ENCODE measurements at places on chromosomes 6 and 20.

DNA sequence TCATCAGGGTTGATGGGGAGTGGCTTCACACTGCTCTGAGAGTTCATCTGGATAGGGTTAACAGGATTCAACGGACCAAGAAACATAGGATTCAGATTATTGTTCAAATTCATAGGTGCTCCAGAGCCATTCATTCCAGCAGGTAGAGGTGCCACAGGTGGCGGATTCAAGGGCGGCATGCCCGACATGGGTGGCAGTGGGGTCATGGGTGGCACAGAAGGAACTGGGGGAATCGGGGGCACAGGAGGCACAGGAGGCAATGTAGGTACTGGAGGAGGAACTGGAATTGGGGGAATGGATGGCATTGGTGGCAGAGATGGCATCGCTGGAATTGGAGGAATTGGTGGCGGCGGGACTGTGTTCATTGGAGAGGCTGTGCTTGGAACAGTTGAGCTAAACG, 10.3 kb downstream of the CPNE1 start:
- DNase-seq, result no peak

GRCh38 chr6:37897818-37898515, 78.4 kb downstream of the ZFAND3 start:
- DNase-seq, result no peak

GRCh38 chr6:160678230-160678629, 14.2 kb upstream of the LPA start:
- DNase-seq, result no peak

GRCh38 chr20:34689486-34689885, 12.6 kb upstream of the PIGU start:
- no peak for DNase-seq

DNA sequence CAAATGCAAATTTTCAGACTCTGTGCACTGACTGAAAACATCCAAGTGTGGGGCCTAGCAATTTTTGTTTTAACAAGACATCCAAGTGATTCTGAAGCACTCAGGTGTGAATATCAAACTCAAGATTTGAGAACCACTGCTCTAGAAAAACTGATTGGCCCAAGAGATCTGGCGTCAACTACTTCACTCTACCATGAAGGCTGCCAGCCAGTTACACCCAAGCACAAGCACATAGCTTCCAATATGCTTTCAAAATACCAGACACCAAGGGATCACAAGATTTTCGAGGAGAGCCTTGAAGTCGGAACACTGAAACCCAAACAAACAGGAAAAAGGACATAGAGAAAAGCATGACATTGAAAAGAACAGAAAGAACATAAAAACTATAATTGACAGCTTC, 140.2 kb downstream of the PTCHD4 start:
- DNase-seq, result no peak

- DNase-seq, result no peak
Measured at GRCh38 chr6:22670605-22671004, 101.2 kb downstream of the HDGFL1 start.
